Activated naive CD8-positive, alpha-beta T cell treated with anti-CD3 and anti-CD28 coated beads for 36 hours (primary cell): ENCODE measurements at places on chromosomes 13 and 19. TPM values are rescaled to one million over a fixed set of nuclear protein-coding genes. Genes with fewer than 3 reads are reported as not detected.

GRCh38 chr13:32117001-32117400 lies 85.4 kb downstream of the FRY start:
- H3K27me3 ChIP-seq, result no peaks in the 10 kb centered on the region
- peaks cover 13% of the 10 kb centered on the region for H3K4me1 ChIP-seq
- no peak overlapping the region for H3K27ac ChIP-seq
- no peak for DNase-seq
- H3K4me3 ChIP-seq, result no peak overlapping the region
- no peaks in the 10 kb centered on the region for H3K36me3 ChIP-seq

GRCh38 chr13:24038405-24038804 lies 122.1 kb upstream of the SPATA13 start:
- H3K4me3 ChIP-seq, result no peak overlapping the region
- DNase-seq, result no peak
- no peaks in the 10 kb centered on the region for H3K36me3 ChIP-seq
- H3K4me1 ChIP-seq, result peaks cover 3% of the 10 kb centered on the region
- peaks cover 10% of the 10 kb centered on the region for H3K27me3 ChIP-seq

Gene CEACAM21
- total RNA-seq, result 36.5 TPM

Gene S1PR2
- 7.9 TPM for total RNA-seq
